Retina (tissue), 1 donor: ENCODE measurements at places on chromosomes 16 and 17.

DNA sequence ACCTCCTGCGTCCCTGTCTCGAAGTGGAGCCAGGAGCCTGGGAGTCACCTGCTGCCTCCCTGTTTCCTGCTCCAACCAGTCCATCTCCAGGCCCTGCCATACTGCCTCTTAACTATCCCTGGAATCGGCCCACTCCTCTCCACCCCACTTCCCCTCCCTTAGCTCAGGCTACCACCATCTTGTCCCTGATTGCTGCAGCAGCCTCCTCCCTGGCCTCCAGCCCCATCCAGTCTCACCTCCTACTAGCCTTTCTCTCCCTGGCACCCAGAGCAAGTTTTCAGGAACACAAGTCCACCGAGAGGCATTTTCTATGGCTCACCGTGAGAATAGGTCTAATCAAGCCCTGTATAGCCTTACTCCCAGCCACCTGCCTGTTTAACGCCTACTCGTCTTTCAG lies 865 bp upstream of the CAMKK1 start:
- no peak for DNase-seq

DNA sequence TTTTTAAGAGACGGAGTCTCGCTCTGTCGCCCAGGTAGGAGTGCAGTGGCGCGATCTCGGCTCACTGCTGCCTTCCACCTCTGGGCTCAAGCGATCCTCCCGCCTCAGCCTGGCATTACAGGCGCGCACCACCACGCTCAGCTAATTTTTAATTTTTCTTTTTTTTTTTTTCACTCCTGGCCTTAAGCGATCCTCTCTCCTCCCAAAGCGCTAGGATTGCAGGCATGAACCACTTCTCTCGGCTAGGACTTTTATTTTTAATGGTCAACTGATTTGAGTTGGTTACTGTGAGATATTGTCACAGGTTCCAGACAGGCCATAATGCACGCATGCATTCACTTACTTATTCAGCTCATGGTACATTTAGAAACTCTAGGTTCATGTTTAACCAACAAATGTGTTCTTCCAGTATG lies 888 bp downstream of the PIGW start:
- no peak for DNase-seq

- no peak for DNase-seq
Observed at GRCh38 chr16:89201439-89202377, 1.4 kb upstream of the SLC22A31 start.

GRCh38 chr17:75757086-75757681 lies 7.8 kb downstream of the GALK1 start:
- DNase-seq: no peak

GRCh38 chr16:73418691-73419090 lies 370.8 kb upstream of the ZFHX3 start:
- DNase-seq: no peak

DNA sequence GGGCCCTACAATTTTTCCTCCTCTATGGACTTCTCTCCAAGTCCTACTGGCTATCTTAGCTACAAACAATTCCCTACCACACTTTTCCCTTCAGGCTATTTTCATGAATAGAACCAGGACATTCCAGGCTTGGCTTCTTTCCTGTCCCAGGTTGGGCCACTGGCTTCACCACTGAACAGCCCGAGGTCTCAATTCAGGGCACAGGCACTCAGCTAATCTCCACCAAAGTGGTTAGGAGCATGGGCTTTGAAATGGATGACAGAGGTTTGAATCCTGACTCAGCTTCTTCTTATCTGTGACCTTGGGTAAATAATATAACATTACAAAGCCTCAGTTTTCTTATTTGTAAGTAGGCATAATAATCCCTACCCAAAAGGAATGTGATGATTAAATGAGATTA lies 50.9 kb upstream of the ZNF629 start:
- DNase-seq: no peak

DNA sequence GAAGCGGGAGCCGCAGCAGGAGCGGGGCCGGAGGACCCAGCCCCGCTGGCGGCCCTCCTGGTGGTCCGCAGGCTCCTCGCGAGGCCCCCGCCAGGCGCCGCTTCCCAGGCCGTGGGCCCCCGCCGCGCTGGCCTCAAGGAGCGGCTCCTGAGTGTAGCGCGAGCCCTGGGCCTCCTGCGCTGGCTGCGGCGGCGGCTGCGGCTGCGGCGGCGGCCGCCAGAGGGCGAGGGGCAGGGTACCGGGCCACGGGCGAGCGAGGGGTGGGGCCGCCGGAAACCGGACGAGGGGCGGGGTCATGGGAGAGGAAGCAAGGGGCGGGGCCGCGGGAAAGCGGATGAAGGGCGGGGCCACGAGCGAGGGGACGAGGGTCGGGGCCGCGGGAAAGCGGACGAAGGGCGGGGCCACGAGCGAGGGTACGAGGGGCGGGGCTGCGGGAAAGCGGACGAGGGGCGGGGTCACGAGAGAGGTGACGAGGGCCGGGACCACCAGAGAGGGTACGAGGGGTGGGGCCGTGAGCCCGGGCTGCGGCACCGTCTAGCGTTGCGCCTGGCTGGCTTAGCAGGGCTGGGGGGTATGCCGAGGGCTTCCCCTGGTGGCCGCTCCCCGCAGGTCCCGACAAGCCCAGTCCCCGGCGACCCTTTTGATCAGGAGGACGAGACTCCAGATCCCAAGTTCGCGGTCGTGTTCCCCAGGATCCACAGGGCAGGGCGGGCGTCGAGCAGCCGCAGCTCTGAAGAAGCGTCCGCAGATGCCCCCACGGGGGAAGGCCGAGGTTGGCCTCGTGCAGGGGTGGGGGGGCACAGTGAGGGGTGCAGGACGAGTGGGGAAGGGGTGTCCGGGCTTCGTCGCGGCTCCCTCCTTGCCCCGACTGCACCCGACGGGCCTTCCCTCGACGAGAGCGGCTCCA lies 1.7 kb downstream of the MYO15B start:
- DNase-seq: peak; percentile 84

DNA sequence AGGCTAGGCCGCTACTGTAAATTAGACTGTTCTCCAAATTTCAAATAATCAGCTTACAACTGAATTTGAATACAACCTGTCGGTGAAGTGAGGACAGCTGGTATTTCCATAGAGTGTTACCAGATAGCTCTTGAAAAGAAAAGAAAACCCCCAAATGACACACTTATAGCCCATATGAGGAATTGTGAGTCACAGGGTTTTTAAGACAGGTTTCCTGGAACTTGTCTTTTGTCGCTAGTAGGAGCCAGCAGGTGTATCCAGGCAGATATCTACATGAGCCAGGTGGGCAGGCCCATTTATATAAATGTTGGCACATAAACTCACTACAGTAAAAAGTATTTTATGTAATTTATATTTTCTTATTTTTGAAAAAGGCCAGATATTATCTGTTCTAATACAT lies 24.0 kb downstream of the TNRC6A start:
- DNase-seq: no peak

DNA sequence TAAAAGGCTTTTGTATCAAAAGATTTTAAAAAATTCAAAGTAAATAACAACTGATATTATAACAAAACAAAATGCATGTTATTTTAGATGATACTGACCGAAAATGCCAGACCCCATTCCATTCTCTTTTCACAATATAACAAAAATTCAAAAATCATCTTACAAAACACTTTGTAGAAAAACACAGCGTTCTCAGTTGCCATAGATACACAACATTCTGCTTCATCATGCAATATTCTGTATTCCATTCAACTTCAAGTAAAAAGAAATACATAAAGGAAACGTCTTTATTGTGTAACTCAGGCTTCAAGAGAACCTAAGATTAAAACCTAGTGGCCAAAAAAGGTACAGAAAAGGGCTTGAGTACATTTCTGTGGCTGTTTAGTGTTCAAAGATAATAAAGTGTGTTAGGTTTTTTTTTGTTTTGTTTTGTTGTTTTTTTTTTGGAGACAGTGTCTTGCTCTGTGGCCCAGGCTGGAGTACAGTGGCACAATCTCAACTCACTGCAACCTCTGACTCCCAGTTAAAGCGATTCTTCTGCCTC lies 250.5 kb downstream of the CEP112 start:
- no peak for DNase-seq

DNA sequence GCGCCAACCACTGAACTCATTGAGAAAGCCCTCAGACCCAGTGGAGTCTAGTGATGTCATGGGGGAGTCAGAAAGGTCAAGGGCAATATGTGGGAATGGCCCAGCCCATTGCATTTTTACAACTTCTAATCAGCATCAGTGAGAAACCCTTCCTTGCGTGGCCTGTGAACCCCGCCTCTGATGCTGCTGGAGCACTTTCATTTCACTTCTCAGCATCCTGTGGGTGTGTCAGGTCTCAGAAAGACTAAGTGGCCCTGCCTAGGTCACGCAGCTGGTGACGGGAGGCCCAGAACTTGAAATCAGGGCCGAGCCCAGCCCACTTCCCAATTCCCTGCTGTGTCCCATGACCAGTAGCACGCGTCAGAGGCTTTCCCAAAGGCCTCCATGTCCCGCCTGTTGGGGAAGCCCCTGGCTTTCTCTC lies 6.1 kb downstream of the DNAI2 start:
- no peak for DNase-seq

GRCh38 chr16:92431-93339 lies 14.7 kb downstream of the MPG start:
- no peak for DNase-seq

DNA sequence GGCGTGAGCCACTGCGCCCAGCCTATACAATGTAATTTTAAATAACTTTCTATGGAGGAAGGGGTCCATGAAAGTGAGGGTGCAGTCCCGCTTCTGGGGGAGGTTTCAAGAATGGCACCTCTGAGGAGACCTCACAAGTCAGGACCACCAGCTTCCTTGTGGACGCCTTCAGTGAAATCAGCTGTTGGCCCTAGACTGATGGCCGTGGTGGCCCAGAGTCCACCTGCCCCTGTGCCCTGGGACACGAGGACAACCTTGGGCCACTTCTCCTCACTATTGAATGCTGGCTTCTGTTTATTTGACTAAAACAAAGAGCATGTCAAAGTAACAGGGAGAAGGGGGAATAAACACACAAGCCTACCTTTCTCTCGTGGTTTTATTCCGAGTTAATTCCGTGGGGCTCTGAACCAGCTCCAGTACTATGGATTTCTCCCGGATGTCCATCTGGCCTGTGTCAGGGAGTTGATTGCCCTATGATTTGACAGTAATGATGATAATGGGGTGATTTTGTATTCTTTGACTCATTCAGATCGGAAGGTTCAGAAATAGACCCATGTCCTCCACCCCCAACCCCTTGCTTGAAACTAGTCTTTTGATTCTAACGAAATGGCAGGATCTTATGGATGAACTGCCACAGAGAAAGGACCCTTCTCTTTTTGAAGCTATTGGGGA lies 8.6 kb upstream of the CBX4 start:
- peak; percentile 4 for DNase-seq

DNA sequence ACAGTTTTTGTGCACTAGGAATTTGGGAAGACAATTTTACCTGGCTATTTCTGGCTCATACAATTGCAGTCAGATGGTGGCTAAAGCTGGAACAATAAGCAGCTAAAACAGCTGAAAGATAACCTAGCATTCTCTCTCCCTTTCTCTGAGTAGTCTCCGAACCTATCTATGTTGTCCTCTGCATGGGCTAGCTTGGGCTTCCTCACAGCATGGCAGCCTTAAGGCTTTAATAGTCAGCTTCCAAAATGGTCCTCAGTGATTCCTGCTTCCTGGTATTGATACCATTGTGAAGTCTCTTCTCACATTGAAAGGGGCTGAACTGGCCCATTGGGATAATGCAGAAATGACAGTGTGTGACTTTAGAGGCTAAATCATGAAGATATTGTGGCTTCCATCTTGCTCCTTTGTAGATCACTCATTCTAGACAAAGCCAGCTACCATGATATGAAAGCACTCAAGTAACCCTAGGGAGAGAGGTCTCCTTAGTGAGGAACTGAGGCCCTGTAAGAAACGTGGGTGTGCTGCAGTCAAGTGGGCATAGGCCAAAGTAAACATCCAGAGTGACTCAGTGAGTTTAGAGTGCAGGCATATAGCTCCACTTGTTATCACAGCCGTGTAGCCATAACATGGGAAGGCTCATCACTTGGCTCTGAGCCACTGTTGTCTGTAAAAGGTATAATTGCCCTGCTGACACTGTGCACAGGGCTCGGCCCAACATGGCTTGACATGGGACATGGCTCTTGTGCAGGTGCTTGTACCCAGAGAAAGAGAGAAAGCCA lies 5.5 kb upstream of the VKORC1 start:
- no peak for DNase-seq

DNA sequence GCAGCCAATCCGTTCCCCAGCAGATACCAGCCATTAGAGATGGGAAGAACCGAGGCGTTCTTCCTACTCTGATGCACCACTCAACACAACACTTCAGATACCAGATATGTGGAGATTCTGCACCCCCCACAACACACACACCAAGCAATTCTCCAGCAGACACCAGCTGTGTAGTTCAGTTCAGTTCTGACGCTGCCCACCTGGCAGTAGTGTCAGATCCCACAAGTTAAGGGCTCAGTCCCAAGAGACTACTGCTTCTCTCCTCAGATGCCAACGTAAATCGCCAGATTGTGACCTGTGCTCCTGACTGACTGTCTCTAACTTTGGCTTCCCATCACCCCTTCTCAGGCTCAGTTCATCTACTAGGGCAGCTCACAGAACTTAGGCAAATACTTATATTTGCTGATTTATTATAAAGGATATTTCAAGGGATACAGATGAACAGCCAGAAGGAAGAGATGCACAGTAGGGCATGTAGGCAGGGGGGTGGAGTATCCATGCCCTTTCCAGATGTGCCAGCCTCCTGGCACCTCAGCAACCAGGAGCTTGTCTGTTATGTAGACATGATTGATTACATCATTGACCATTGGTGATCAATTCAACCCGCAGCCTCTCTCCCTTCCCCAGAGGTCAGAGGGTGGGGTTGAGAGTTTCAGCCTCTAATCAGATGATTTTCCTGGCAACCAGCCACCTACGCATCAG lies 110.6 kb downstream of the PRKCA start:
- DNase-seq: no peak

DNA sequence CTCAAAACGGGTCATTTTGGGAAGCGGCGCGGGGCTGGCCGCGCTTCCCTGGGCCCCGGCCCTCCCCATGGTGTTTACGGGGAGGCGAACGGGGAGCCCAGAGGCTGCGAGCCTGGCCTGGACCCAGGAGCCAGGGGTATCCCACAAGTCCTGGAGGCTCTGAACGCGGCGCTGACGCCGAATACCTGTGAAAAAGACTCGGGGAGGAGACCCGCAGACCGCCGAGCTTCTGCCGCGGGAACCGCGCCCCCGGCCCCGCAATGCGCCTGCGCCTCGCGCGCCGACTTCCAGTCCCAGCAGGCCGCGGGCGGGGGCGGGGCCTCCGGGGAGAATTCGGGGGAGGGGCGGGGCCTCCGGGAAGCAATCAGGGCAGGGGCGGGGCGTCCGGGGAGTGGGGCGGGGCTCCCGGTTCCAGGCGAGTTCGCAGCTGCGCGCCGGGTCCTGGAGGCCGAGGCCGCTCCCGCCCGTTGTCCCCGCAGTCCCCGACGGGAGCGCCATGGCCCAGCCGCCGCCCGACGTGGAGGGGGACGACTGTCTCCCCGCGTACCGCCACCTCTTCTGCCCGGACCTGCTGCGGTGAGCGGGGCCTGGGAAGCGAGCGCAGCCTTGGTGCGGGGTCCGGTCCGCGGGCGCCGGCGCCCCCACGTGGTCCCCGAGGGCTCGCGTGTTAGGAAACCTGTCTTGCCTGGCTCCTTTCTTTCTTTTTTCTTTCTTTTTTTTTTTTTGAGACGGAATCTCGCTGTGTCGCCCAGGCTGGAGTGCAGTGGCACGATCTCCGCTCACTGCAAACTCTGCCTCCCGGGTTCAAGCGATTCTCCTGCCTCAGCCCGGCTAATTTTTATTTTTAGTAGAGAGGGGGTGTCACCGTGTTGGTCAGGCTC lies at the start of gene DECR2:
Gene DECR2, plus strand, starts transcription at position 418 of the 881 bp plus-strand sequence. Its CDS starts 79 bp downstream, at position 497.
- DNase-seq: peak; percentile 95

GRCh38 chr17:39867084-39867879 lies 720 bp upstream of the ZPBP2 start:
- DNase-seq: peak; percentile 10
